ENCODE measurements at places on chromosomes 6 and 20.

- DNase-seq = no peak
Measured at GRCh38 chr20:46000262-46000996, 8.3 kb upstream of the MMP9 start.

GRCh38 chr6:112296694-112297093 is 42.3 kb upstream of the LAMA4 start:
- no peak for DNase-seq

DNA sequence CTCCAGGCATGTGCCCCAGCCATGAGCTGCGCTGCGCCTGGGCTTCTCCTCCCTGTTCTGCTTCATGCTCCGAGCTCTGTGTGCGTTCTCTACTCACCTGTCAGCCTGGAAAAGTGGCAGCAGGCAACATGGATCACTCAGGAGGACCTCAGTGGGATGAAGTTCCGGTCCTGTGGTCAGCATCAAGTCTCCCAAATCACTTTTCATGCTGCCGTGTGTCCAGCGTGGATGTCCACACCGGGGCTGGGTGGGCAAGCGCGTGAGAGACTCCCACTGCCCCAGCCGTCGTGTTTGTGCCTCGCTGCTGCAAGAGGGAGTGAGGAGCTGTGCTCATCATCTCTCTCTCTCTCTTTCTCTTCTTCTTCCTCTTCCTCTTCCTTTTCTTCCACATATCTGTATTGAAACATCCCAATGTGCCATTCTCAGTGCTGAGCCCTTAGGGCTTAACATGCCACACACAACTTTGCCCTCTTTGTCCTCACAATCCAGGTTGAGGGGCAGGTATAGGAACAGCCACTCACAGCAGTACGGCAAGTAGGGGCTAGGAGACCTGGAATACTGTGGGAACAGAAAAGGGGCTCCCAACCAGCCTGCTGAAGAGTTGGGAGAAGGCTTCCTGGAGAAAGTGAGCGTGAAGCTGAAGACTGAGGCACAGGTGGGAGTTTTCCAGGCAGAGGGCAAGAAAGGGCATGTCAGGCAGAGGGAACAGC is 3.8 kb upstream of the PDYN start:
- DNase-seq = no peak

GRCh38 chr6:50846144-50846851 is 27.6 kb downstream of the TFAP2B start:
- no peak for DNase-seq

DNA sequence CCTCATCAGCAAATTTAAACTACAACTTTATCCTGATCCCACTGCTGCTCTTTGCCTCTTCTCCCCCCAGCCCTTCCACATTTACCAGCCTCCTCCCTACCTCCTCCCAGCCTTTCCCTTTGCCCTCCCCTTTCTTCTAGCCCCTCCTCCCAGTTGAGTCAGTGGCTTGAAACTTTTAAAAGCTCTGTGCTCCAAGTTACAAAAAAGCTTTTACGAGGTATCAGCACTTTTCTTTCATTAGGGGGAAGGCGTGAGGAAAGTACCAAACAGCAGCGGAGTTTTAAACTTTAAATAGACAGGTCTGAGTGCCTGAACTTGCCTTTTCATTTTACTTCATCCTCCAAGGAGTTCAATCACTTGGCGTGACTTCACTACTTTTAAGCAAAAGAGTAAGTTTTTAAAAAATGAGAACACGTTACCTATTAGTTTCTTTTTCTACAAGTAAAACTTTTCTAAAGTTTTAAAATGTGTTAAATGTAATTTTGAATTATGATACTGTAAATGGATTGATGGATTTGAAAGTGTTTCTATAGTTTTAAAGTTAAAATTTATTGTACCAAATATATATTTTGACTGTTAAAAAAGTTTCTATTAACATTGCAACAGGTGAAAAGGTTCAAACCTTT is at the start of gene GJA1:
Gene GJA1, plus strand, starts transcription at position 203 of the 626 bp plus-strand sequence. CDS start 11,202 bp downstream, outside the sequence.
- no peak for DNase-seq

Data from hematopoietic multipotent progenitor cell treated with erythropoietin and hydrocortisone succinate and interleukin-3 and kit ligand, for 8 days (in vitro differentiated cells).